ENCODE measurements at places on chromosomes 4 and X.

DNA sequence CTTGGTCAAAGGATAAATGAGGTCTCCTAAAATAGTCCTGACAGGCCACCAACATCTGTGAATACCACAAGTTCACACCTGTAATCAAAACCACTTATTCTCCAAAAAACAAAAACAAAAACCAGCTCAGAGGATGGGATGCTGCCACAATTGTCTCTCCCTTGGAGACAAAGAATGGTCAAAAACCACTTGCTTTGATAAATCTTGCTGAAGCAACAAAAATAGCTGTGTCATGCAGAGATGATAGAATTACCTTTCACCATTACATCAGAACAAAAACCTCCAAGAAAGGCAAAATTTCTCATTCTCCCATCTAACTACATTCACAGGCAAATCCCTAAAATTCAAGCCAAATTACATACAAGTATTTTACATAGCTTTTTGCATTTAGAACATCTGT lies 180.4 kb downstream of the MAML3 start:
- no peak for DNase-seq

- DNase-seq: no peak
Measured at GRCh38 chr4:153610623-153611376, 73.3 kb upstream of the TLR2 start.

GRCh38 chr4:159551281-159551680 lies 448.4 kb downstream of the RAPGEF2 start:
- DNase-seq: no peak

DNA sequence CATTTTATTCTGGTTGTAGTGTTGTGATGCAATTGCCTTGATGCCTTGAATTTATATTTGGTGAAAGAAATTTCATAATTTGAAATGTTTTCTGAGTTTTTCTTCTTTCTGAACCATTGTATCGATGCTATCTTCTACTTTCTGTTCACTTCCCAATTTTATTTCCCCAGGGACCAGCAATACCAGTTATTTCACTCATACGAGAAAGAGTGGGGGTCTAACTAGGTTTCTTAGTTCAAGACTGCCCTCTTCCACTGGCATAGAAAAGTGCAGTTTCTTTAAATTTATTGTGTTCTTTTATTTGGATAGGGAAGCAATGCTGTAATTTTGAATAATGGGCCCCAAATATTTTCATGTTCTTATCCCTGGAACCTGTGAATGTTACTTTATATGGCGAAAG lies 544.0 kb upstream of the ADGRL3 start:
- DNase-seq: no peak

DNA sequence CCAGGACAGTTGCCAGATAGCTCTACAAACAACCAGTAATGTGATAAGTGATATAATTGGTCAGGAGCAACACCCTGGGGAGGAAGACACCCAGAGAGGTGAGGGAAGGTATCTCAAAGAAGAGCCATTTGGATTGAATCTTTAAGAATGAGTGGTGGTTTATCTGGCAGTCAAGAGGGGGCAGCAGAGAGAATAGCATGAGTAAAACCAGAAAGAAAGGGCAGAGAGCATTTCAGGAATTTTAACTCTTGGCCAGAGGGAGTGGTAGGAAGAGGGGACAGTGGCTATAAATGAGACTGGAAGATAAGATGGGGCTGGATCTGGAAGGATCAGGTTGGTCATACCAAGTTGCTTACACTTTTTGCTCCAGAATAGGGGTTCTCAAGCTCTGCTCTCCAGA lies 5.9 kb upstream of the SEPTIN6 start:
- no peak for DNase-seq
